ENCODE measurements at places on chromosomes 2 and 18. TPM values are rescaled to one million over a fixed set of nuclear protein-coding genes. Genes with fewer than 3 reads are reported as not detected.

CNRIP1 gene
- total RNA-seq, result 42.2 TPM

MYCN gene
- 2.1 TPM for total RNA-seq

MTCL1 gene
- total RNA-seq, result 53.5 TPM

PXDN gene
- total RNA-seq, result 471 TPM

CD8B2 gene
- not detected for total RNA-seq

CCDC102B gene
- 5.0 TPM for total RNA-seq

SMAD2 gene
- 91.0 TPM for total RNA-seq

LYPD6 gene
- total RNA-seq, result 12.0 TPM

SCYGR4 gene
- total RNA-seq, result not detected

BCL2 gene
- total RNA-seq, result 2.8 TPM

TMEM247 gene
- 0.43 TPM for total RNA-seq

DSG2 gene
- 12.5 TPM for total RNA-seq

NEU2 gene
- not detected for total RNA-seq

AKAIN1 gene
- not detected for total RNA-seq

RBFA gene
- 35.9 TPM for total RNA-seq

PTPRN gene
- 7.9 TPM for total RNA-seq

SERPINB2 gene
- 211 TPM for total RNA-seq

LAMA1 gene
- total RNA-seq, result 12.5 TPM

SULT1C3 gene
- not detected for total RNA-seq

SMYD5 gene
- total RNA-seq, result 29.5 TPM

CRYGC gene
- total RNA-seq, result not detected

HOXD12 gene
- 0.22 TPM for total RNA-seq

NR4A2 gene
- total RNA-seq, result 0.57 TPM

STON1 gene
- total RNA-seq, result 20.1 TPM

VAMP8 gene
- total RNA-seq, result 14.0 TPM

CCDC74B gene
- 2.6 TPM for total RNA-seq

CNNM4 gene
- 5.9 TPM for total RNA-seq

TCF23 gene
- not detected for total RNA-seq

LIMS1 gene
- total RNA-seq, result 148 TPM

CFAP65 gene
- total RNA-seq, result not detected

STPG4 gene
- 1.6 TPM for total RNA-seq

GLS gene
- 211 TPM for total RNA-seq

SPRED2 gene
- 16.0 TPM for total RNA-seq

LINC00305 gene
- total RNA-seq, result not detected

UGT1A10 gene
- 0.22 TPM for total RNA-seq

Data from placental pericyte (primary cell).